ENCODE measurements at places on chromosomes 12 and 14.

- no peak for DNase-seq
These were observed 43.3 kb upstream of the PLEKHG6 start for GRCh38 chr12:6266971-6267721.

DNA sequence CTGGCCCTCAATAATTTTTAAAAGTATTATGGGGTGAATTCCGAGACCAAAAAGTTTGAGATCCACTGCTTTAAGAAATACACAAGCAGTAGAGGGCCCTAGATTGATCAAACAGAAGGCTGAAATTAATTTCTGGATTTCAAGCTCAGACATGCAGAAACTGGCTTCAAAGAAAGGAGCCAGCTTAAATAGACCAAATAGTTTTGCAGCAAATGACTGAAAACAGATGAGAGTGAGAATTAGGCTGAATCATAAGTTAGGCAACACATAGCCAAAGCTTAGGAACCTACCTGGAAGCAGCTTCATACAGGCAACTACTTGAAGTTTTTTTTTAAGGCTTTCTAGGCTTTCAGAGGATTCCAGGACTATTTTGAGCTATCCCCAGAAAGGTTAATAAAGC is 12.4 kb downstream of the ATF7 start:
- no peak for DNase-seq

DNA sequence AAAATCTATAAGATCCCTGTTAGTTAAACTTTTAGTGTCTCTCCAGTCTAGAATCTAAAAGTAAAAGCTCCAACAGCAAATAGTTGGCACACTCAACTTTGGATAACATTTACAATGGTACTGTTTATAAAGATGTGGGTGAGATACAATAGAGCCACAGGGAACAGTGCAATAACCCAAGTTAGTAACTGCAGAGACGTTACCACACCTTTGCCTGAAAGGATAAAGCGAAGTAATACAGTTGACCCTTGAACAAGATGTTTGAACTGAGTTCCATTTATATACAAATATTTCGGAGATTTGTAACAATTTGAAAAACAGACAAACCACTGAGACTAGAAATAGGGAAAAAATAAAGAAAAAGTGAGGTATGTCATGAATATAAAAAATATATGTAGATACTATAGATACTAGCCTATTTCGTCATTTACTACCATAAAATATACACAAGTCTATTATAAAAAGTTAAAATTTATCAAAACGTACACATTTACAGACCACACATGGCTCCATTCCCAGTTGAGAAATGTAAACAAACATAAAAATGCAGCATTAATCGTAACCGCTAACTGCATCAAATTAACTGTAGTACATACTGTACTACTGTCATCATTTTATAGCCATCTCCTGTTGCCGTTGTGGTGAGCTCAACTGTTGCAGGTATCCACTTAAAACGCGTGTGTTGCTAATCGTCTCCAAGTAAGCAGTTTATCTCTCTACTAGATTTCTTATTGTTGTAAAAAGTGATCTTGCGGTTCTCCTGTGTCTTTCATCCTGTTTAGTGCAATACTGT is 56.5 kb upstream of the HIF1A start:
- no peak for DNase-seq

DNA sequence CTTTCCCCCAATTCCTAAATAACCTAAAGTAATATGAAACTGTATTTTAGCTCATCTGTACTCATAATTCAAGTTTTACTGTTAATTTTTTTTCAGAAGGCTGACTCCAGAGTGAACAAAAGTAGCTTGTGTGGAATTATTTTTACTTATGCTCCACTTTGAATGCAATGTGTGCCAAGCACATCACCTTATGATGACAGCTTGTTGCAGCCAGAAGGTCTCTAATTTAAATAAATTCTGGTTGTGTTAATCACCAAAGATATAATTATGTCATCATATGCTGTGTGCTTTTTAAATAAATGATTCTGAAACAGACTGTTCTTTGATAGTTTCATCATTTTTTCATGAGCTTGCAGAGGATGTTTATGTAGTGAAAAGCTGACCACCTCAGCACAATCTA is 283.1 kb downstream of the TMEM117 start:
- DNase-seq, result no peak

DNA sequence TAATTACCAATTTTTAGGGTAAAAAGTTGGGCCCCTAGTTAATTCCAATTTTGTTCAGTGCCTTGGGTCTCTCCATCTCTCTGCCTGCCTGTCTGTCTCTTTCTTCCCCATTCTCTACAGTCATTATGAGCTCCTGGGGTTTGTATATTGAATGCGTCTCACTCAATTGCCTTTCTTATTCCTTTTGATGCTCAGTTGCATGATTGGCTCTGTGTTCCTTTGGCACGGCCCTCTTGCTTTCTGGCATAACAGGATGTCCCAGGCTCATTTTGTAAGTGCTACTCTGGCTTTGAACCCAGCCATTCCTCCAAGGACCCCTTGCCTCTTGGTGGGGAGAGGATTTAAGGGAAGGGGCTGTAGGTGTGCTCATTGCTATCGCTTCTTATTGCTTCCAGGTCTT is 35.6 kb downstream of the ZNF664 start:
- DNase-seq, result no peak

DNA sequence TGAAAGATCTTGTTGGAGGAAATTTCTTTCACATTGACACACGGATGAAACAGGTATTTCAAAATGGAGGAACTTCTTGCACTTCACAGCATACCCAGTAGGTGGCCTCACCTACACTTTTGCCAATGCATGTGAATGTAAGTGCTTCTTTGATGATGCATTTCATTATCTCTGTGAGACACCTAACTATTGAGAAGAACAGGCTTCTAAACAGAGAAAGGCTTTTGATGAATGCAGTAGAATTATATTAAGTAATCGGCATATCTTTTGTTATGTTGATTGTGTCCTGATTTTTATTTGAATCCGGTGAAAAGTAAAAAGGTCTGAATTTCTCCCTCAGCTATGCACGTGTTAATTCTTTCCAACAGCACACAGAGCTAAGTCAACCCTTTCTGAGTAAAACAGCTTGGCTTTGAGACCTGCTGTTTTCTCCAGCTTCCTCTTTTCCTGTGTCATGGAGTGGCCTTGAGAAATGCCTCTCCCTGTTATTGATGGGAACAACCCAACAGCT is 399.0 kb downstream of the NAV3 start:
- peak; percentile 44 for DNase-seq

DNA sequence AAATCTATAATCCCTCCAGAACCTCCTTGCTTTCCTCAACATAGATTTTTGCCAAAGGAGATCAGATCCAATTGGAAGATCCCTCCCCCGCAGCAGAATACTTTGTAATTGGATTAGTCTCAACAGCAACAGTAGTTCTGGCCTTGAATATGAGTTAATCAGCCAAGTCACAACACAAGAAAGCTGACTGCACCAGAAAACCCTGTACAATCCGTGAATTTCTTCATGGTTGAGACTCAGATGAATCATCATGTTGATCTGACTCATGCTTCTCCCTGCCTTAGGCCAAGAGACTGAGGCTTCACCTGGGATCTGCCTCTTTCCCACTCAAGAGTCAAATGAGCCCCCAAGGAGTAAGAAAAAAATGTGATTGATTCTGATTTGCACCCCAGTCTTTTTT is 3.0 kb upstream of the METTL17 start:
- DNase-seq, result no peak

Measured in GM20000 (cell line).